ENCODE measurements at places on chromosomes 4 and X.

GRCh38 chr4:46648088-46648744, 258.3 kb upstream of the GABRA2 start:
- no peak for DNase-seq

- DNase-seq, result no peak
These were observed 45.5 kb upstream of the PROM1 start for GRCh38 chr4:16129336-16129735.

DNA sequence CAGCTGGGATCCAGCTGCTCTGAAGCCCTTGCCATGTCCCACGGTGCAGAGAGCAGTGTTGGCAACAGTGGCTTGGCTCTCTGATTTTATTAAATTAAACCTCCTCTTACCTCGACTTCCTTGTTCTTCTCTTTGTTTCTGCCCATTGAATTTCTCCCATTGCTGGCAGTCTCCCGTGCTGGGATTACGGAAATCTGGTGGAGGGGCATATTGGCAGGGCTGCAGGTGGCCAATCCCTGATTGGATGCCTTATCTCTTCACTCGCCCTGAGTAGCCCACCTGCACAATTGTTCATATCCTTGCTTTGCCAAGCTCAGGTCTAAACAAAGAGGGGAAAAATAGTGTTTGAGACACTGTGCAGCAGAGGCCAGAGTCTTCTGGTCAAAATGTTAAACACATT, 493.9 kb downstream of the TMA16 start:
- DNase-seq, result no peak

GRCh38 chr4:168451744-168452390, 28.4 kb downstream of the DDX60L start:
- no peak for DNase-seq

- no peak for DNase-seq
These were observed 44.4 kb downstream of the METTL14 start for GRCh38 chr4:118729287-118730286.

- DNase-seq, result peak; percentile 65
These were observed 1.5 kb upstream of the PAPSS1 start for GRCh38 chr4:107721436-107722100.

DNA sequence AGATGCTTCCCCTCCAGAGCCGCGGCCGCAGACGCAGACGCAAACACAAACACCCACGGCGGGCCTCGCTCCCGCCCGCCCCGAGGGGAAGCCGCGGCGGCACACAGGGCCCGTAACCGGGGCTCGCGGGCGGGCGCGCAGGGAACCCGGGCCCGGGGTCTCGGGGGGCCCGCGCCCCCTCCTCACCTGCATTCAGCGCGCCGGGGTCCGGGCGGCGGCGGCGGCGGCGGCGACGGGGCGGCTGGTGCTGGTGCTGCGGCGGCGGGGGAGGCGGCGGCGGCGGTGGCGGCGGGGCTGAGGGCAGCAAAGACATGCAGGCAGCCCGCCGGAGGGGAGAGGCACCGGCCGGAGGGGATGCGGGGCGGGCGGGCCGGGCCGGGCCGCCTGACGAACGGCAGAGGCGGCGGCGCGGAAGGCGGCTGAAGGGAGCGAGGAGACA, 255 bp upstream of the CNOT6L start:
- DNase-seq, result peak; percentile 88

- peak; percentile 41 for DNase-seq
These were observed 72.1 kb downstream of the PRSS12 start for GRCh38 chr4:118280501-118281218.

DNA sequence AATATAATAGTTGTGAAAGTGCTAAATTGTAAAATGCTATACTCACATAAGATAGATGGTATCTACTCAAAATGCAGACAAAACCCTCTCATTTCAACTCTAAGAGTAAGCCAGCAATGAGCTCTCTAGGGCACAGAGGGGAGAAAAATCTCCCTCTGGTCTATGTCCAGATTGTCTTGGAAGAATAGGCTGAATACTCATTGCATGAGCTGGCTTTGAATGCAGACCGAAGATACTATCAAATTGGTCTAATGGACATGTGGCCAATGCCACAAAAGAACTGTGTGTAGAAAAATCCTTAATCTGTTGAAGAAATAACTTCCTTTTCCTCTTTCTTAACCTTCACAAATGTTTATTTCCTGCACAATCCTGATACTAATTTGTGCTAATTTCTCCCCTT, 3.5 kb downstream of the ZXDA start:
- DNase-seq, result no peak

DNA sequence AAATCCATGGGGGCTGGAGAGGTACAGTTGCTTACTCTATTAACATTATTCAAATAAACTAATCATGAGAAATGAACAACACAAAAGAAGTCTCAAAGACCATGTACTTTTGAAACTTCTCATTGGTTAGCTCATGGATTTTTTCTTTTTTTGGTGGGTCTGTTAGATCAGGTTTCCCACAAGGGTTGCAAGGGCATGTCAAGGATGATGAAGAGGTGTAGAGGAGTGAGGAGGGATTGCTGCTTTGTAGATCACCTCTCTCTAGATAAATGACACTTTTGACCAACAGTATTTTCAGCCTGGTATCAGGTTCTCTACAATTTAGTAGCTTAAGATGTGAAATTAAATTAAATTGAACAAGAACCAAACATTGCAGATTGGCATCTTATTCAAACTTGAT, 417.9 kb upstream of the AGA start:
- DNase-seq, result no peak

DNA sequence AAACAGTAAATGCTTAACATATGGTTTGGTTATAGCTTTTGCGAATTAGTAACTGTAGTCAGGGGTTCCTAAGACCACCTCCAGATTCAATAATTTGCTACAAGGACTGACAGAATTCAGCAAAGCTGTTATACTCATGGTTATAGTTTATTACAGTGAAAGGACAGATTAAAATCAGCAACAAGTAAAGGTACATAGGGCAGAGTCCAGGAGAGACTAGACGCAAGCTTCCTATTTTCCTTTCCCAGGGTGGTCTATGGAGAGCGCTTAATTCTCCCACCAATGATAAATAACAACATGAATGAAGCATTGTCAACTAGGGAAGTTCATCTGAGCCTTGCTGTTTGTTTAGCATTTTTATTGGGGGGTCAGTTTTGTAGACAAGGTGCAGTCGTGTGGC, 5.9 kb downstream of the NSUN7 start:
- DNase-seq, result no peak

DNA sequence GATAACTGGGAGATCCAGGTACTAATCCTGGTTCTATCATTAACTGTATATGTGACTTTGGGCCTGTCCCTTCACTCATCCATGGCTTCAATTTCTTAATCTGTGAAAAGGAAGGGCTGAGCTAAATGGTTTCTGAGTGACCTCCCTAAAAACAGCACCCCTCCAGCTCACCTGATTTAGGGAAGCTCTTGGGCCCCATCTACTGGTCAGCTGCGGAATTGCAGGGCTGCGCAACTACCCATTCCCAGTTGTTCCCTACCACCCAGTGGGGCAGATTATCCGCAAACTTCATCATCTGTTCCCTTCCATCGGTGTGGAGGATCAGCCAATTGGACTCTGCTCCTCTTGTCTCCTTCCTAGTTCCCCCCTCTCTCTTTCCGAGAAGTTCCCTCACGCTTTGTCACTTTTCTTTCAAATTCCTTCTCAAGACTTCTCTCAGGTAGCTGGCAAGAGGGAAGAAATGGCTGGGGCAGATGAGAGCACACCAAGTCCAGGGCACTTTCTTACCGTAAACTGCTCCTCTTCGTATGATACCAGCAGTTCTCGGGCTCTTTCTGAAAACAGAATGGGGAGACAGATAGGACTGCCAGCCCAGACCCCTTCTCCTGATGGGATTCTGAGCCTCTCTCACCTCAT, 5.8 kb downstream of the LAS1L start:
- peak; percentile 34 for DNase-seq

- DNase-seq, result no peak
These were observed 70.2 kb upstream of the LONRF3 start for GRCh38 chrX:118904218-118904617.

GRCh38 chr4:5707778-5708448, 446 bp downstream of the EVC2 start:
- DNase-seq, result no peak

DNA sequence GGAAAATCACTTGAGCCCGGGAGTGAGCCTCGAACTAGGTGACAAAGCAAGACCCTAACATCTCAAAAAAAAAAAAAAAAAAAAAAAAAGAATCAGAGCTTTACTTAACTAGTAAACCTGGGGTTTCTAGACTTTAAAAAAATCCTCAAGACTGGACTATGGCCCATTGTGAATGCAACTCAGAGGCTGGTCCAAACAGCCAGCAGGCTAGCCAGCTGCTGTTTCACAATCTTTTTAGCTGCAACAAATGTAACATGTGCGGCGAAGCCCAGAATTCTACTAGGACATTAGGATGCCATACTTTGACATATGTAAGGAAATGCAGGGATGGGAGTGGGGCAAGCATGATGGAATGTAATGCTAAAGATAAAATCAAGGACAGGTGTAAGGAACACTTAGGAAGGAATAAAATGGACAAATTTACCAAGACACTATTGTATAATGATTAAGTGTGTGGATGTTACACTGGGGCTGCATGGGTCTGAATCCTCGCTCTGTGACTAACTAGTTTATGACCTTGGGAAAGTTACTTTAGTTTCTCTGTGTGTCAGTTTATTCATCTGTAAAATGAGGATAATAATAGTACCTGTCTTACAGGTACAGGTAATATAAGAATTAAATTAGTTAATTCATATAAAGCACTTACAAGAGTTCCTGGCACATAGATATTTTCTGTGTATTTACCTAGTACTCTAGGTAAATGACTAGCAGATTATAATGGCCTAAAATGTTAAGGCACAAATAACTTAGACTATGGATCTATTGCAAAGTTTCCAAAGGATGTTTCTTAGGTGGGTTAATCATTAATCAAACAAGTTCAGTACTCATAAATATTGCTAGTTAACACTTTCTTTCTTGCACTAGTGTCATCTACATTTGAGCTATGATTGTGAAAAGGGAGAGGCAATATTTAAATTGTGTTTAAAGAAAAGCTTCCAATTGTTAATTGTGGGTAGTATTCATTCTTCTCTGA, 49.5 kb downstream of the HELQ start:
- DNase-seq, result no peak

- DNase-seq, result peak; percentile 39
These were observed 50.7 kb downstream of the MAP7D3 start for GRCh38 chrX:136200466-136200865.

GRCh38 chr4:173252024-173252935, 81.9 kb downstream of the HMGB2 start:
- no peak for DNase-seq

DNA sequence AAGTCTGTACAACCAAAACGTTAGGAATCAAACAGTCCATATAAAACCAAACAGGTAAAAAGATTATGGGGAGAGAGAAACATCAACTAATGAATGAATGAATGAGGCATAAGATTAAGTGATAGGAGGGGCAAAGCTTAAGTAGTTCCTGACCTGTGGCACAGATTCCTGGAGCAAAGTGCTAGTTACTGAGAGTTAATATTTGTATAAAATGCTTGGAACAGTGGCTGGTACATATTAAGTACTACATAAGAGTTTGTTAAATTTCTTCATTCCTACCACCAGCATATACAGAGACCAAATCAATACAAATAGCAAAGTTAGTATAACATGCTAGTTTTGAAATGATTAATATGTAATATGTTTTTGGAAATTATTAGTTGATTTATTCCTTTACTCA, 363.7 kb downstream of the ADAM29 start:
- no peak for DNase-seq

GRCh38 chr4:105191621-105192210, 45.0 kb downstream of the TET2 start:
- DNase-seq, result no peak

DNA sequence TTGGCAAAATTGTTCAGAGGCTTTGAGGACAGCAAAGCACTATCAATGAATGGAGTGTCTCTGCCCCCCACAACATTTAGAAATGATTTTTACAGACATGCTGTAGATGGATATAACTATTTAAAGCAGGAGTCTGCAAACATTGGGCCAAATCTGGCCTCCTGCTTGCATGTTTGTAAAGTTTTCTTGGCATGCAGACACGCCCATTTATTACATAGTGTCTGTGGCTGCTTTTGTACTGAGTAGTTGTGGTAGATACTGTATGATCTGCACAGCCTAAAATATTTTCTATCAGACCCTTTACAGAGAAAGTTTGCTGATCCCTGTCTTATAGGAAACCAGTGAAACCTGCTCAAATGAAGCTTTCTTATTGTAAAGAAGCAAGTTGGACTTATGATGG, 45.5 kb upstream of the PHEX start:
- DNase-seq, result no peak

- DNase-seq, result no peak
These were observed 670.3 kb downstream of the KCTD8 start for GRCh38 chr4:43778187-43778915.

DNA sequence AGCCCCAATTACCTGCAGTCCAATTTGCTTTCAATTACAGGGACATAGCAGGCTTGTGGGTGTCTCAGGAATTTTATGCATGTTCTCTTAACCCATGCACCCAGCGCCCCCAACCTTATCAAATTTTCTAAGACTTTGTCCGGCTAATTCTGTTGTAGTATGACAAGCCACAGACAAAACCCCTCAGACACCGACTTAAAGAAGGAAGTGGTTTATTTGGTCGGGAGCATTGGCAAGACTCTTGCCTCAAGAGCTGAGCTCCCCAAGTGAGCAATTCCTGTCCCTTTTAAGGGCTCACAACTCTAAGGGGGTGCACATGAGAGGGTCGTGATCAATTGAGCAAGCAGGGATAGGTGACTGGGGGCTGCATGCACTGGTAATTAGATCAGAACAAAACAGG, 28.7 kb upstream of the IL9R start:
- no peak for DNase-seq

DNA sequence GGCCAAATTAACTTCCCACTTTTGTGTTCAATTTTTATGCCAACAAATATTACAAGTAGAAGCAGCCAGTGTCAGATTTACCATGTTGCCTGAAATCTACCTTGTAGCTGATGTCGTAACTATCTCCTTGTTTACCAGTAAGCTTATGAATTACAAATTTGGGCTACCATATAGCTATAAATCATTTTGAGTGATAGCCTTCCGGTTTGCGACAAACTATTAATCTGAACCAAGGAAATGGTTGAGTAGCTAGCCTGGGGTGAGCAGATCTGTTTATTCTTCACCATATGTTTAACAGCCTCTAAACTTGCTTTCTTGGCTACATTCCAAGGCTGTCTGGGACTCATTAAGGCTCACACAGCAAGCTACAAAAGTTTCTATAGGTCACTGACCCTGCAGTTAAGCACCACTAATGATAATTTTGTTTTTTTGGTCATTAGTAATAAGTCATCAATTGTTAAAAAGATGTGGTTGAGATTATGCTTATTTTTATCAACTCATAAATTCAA, 218.7 kb upstream of the SPOCK3 start:
- no peak for DNase-seq

DNA sequence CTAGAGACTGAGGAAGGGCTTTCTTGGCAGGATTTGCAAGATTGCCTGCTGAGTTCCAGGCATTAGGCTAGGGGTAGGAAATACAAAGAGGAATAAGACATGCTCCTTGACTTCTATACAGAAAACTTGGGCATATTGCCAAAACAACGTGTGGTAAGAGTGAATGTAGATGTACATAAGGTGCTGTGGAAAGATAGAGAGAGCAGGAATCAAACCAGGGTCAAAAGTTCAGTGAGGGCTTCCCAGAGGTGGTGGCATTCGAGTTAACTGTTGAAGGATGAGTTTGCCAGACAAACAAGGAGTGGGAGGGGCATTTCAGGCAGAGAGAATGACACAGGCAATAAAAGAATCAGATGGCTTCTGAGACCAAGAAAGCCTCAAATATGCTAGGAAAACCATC, 187.9 kb downstream of the KDR start:
- DNase-seq, result no peak

GRCh38 chrX:75273483-75273882, 402 bp upstream of the UPRT start:
- no peak for DNase-seq

All from CD4-positive, alpha-beta T cell (primary cell).